ENCODE measurements at places on chromosomes 3 and 15. TPM values are rescaled to one million over a fixed set of nuclear protein-coding genes. Genes with fewer than 3 reads are reported as not detected.

DNA sequence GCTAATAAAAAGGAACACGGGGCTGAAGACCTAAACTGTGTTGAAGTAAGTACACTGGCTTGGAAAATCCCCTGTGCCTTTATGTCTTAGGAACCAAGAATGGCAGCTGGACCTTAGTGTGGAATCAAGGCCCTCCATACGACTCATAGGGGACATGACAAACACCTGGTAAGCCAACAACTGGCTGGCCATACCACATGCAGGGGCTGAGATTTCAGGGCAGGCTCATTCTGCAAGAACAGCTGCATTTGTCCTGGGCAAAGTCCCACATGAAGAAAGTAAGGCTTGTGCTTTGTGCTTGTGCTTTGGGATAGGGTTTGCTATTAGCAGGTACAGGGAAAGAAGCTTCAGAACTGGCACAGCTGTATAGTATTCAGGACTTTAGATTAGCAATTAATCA, 18.0 kb downstream of the ETV5 start:
- peaks cover 26% of the 10 kb centered on the region for H3K4me1 ChIP-seq
- H3K27ac ChIP-seq, result no peak overlapping the region
- H3K36me3 ChIP-seq, result peaks cover 11% of the 10 kb centered on the region
- H3K4me3 ChIP-seq, result no peak overlapping the region
- H3K27me3 ChIP-seq, result no peaks in the 10 kb centered on the region

DNA sequence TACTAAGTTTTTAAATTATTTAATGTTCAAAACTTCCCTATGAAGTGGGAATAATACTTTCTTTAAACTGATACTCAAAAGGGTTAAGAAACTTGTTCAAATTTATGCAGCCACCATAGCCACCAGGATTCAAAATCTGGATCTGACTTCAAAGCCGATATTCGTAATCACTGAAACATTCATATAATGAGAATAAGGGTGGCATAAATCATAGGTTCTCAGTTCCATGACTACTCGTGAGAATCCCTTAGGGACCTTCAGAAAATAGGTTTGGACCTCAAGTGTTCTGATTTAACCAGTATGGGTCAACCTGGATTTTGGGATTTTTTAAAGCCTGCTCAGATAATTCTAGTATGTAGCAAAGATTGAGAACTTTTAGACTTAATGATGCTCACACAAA, 160.6 kb downstream of the RBMS3 start:
- H3K4me1 ChIP-seq, result peaks cover 20% of the 10 kb centered on the region
- no peak overlapping the region for H3K4me3 ChIP-seq
- no peak for DNase-seq
- no peak overlapping the region for H3K27ac ChIP-seq

DNA sequence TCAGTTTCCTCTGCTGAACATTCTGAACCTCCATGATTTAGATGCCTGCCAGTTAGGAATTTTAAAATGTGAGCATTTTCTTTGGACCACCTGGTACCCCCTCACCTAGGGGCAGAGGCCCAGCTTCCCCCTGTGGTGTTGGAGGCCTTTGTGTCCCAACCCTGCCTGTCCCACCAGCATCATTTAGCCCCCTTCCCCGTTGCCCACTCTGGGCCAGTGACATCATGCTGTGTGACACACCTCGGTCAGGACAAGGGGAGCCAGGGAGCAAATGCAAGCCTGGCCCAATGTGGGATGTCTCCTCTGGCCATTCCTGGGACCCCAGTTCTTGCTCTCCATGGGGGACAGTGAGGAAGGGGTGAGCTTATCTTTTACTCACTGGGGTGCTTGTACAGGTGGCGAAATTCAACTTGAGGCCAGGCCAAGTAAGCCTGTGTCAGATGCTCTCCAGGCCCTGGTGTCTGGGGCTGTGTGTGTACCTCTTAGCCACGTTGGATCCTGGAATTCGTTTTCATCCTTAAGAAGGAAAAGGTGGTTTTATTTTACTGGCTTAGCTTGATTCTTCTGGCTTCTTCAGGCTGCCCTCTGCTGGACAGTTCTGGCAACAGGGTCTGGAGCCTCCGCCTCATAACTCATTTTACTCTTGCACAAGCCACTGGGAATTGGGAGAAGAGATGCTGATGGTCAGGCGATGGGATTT, 49.7 kb upstream of the MYZAP start:
- peaks cover 6% of the 10 kb centered on the region for H3K36me3 ChIP-seq
- H3K4me3 ChIP-seq, result no peak overlapping the region
- H3K27me3 ChIP-seq, result no peaks in the 10 kb centered on the region
- peak overlapping the region; percentile 61 for H3K27ac ChIP-seq

- H3K36me3 ChIP-seq, result no peaks in the 10 kb centered on the region
- no peak overlapping the region for H3K27ac ChIP-seq
- peaks cover 4% of the 10 kb centered on the region for H3K4me1 ChIP-seq
- H3K27me3 ChIP-seq, result no peaks in the 10 kb centered on the region
These were observed 477.6 kb downstream of the ZNF385D start for GRCh38 chr3:21273259-21274025.

- no peak for DNase-seq
- no peaks in the 10 kb centered on the region for H3K27me3 ChIP-seq
These were observed 141.8 kb downstream of the FILIP1L start for GRCh38 chr3:99972380-99973104.

GRCh38 chr3:126268866-126269265, 88.3 kb downstream of the KLF15 start:
- H3K4me1 ChIP-seq, result peaks cover 16% of the 10 kb centered on the region
- DNase-seq, result no peak
- H3K4me3 ChIP-seq, result peak overlapping the region; percentile 56
- H3K27ac ChIP-seq, result peak overlapping the region; percentile 32

DNA sequence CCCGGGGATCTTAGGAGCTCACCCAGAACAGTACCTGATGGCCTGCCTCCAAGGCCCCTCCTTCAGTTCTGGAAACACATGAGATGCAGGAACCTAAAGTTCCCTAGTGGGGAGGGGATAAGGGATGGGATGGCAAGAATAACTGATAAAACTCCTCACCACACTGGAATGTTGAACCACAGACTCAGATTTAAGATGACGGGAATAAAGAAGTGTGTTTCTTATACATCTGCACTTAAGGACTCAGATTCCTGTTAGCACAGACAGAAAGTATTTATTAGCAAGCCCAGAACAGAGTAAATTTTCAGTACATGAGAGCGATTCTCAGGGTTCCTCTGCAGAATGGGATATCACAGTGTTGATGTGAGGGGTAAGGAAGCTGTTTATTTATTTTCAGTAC, 245.2 kb downstream of the TLE3 start:
- peaks cover 21% of the 10 kb centered on the region for H3K27me3 ChIP-seq
- no peak for DNase-seq
- no peak overlapping the region for H3K4me3 ChIP-seq
- peaks cover 45% of the 10 kb centered on the region for H3K4me1 ChIP-seq

- H3K27me3 ChIP-seq, result no peaks in the 10 kb centered on the region
- H3K4me3 ChIP-seq, result peak overlapping the region; percentile 97
- H3K36me3 ChIP-seq, result peaks cover 7% of the 10 kb centered on the region
- peak overlapping the region; percentile 90 for H3K27ac ChIP-seq
These were observed 1.5 kb downstream of the CMTM6 start for GRCh38 chr3:32500880-32501782.

DNA sequence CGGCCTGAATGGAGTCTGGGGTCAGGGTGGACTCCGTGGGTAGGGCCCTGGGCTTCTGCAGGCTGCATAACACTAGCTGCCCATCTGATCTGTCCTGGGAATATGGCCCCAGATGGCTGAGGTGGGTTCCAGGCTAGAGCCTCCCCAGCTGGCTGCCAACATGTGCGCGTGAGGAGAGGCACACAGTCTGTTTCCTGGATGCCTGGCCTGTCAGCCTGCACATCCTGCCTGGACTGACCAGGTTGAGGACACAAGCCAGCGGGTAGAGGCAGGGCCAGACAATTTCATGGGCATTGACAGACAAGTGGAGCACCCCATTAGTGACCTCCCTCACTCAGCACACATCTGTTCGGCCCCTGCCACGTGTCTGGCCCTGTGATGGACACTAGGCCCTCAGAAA, 29.8 kb upstream of the RPL29 start:
- no peak overlapping the region for H3K27ac ChIP-seq
- H3K36me3 ChIP-seq, result no peaks in the 10 kb centered on the region
- no peak overlapping the region for H3K4me3 ChIP-seq
- no peak for DNase-seq

- no peaks in the 10 kb centered on the region for H3K36me3 ChIP-seq
- no peak for DNase-seq
- H3K27ac ChIP-seq, result no peak overlapping the region
- peaks cover 22% of the 10 kb centered on the region for H3K4me1 ChIP-seq
These were observed 2.2 kb upstream of the ANKDD1A start for GRCh38 chr15:64909546-64909945.

GRCh38 chr15:95205077-95205476, 973.7 kb downstream of the MCTP2 start:
- no peaks in the 10 kb centered on the region for H3K4me1 ChIP-seq
- DNase-seq, result no peak

DNA sequence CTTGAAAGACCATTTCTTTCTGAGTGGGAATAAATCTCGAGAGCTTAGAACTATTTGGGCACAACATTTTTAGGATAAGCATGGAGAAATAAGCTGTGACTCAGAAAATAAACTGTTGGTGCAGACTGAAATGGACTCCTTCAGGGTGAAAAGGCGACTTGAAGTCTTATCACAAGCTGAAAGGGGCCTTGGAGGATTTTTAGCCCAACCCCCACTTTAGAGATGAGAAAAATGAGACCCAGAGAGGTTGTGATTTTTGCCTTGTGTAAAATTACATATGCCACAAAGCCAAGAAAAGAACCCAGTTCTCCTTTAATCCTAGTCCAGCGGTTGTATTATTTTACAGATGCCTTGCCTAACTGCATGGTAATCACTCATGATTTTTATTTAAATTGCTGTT, 1.5 kb downstream of the ATP1B3 start:
- H3K4me1 ChIP-seq, result peaks cover 20% of the 10 kb centered on the region
- peak overlapping the region; percentile 95 for H3K27ac ChIP-seq
- DNase-seq, result no peak
- H3K27me3 ChIP-seq, result no peaks in the 10 kb centered on the region
- H3K36me3 ChIP-seq, result peaks cover 10% of the 10 kb centered on the region

SLC15A2 gene
- total RNA-seq, result 3.4 TPM

SLCO3A1 gene
- 104 TPM for total RNA-seq

CHRNA7 gene
- 5.3 TPM for total RNA-seq

IGDCC3 gene
- total RNA-seq, result 169 TPM

CRYBG3 gene
- 6.3 TPM for total RNA-seq

VEPH1 gene
- total RNA-seq, result 8.6 TPM
